ENCODE measurements at places on chromosomes 2 and 18.

DNA sequence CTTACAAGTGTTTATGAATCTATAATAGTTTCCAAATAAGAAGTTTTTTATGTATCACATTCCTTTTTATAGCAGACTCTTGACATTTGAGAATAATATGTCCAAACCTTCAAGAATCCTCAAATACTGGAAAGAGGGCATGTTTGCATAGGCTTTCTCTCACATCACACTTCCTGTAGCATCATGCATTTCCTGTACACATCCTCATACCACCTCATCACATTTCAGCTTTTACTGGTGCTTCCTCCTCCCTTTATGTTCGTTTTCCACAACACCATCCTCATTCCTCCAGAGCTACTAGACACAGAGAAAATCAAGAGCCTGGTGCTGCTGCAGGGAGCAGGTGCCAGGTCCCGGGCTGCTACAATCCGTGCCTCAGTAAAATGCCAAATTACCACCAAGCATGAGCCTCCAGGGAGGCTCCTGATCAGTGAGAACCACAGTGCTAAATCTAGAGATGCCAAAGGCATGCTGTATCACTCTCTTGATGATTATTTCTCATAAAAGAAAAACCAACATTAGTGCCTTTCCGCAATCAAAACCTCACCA lies 137.7 kb upstream of the CYP1B1 start:
- DNase-seq: no peak

DNA sequence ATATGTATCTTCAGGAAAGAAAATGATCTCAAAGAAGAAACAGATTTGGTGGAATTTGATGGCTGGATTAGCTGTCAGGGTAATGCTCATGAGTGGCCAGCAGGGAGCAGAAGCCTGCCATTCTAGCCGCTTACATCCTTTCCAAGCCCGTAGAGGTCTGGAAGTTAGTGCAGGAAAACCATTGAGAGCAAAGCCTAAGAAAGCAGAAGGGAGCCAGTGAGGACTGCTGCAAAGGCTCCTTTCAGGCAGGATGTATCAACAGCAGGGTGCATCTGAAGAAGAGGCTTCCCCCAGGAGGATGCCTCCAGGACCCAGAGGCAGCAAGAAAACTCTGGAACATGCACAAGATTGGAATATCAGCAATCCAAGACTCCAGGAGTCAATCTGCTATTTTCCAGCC lies 22.9 kb upstream of the LBH start:
- DNase-seq: peak; percentile 51

- DNase-seq: no peak
Measured at GRCh38 chr2:50645346-50645745, 386.6 kb downstream of the NRXN1 start.

DNA sequence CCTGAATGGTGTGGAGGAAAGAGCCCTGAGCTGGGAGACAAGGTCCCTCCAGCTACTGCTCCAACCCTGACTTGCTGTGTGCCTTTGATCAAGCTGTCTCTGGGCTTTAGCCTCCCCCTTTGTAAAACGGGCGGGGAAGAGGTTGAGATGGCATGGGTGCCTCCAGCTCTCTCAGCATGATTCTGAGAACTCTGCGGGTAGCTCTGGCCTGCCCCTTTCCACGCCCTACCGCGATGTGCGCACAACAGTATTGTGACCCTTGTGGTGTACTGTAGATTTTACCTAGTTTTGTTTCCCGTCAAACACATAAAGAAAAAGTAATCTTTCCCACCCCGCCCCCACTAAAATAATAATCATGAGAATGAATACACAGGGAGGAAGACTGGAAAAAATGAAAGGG lies 5.3 kb downstream of the CD8A start:
- no peak for DNase-seq

- DNase-seq: no peak
Measured at GRCh38 chr2:129803032-129803431, 176.4 kb upstream of the RAB6C start.

DNA sequence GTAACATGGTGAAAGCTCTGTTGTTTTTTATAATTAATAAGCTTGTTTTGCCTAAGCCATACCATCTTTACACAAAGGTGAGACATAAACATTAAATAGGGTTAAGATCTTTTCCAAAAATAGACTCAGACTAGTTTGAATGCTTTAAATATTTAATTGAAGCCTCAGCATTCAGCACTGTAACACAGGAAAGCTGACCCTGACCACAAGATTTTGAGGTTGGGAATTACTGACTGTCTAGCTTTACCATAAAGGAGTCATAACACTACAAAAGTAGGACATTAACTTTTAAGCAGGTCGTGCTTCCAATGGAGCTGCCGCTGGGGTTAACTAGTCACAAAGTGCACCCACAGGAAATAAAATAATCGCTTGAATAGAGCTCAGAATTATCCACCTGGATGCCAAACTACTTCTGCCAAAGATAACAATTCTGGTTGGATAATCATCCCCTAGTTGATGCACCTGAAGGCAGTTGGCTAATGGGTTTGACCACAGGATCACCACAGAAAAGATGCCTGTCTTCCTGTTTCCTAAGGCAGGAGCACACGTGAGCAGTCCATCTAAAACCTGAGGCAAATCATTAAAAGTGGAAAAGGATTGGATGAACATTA lies 106.2 kb downstream of the COBLL1 start:
- no peak for DNase-seq

- DNase-seq: no peak
Measured at GRCh38 chr18:13836559-13836958, 12.6 kb downstream of the MC5R start.

DNA sequence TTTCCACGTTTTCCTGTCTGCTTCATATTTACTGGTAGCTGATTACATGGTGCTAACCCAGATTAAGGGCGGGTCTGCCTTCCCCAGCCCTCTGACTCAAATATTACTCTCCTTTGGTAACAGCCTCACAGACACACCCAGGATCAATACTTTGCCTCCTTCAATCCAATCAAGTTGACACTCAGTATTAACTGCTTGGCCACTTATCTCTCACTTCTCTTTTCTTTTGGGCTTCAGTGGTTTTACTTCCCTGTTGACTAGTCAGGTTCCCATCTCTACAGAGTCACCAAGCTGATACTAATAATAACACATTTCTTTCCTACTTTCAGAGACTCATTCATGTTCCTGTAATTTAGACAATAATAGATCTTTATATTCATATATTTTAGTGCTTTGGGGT lies 302.2 kb upstream of the MAP2 start:
- no peak for DNase-seq

DNA sequence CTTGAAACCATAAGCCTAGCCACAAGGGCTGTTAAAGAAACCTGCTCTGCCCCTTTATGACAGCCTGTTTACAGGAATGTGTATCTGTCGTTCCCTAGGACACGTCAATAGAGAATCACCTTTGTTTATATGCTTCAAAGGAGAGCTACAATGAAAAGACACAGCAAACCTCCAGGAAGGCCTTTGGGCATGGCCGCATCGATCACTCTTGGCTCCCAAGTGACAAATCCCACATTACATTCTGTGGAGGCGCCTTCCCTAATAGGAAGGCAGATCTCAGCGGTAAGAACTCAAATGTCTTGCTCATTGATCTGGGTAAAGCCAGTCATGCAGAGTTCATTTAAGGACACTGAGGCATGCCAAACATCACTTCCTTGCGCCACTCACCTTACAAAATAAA lies 26.5 kb downstream of the KIAA2012 start:
- no peak for DNase-seq

GRCh38 chr2:224630659-224631550 lies 45.7 kb upstream of the CUL3 start:
- no peak for DNase-seq

DNA sequence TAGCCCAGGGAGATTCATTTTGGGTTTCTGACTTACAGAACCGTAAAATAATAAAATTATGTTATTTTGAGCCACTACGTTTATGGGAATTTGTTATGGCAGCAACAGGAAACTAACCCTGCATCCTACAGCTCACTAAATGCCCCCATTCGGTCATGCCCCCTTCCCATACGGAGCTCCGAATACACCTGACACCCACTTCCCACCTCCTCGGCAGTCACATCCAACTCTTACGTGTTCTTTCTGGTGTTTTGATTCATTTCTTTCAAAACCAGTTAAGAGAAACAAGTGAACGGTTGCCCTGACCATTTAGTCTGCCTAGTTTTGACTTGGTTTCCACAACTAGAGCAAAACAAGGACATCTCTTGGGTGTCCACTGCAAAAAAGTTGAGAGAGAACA lies 19.7 kb downstream of the EIPR1 start:
- no peak for DNase-seq

GRCh38 chr2:134103196-134103595 lies 150.7 kb upstream of the MGAT5 start:
- DNase-seq: no peak

- no peak for DNase-seq
Measured at GRCh38 chr18:37567994-37568359, 2.4 kb upstream of the CELF4 start.

DNA sequence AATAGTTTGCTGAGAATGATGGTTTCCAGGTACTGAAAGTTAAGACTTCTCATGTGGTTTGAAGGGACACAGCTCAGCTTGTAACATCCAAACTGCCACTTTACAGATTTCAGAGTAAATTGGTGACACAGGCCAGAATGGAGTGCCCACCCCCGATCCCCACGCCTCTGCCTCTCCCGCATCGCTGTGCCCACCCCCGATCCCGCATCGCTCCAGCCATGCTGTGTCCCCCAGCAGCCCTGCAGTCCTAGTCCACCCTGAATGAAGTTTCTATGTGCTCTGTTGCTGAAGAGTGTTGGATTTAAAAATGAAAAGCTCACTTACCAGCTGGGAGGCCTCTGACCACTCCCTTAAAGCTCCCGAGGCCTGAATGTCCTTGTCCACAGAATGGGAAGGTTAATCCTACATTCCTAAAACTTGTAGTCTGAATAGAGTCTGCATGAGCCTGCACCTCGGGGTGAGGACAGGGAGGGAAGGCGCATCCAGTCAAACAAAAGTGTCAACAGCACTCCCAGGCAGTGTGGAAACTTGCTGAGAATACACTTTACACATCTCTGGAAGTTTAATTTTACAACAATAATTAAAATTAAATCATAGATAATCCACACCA lies 176.4 kb upstream of the ID2 start:
- DNase-seq: no peak

GRCh38 chr2:104046466-104046865 lies 807.4 kb upstream of the POU3F3 start:
- no peak for DNase-seq

- DNase-seq: no peak
Measured at GRCh38 chr18:58723810-58724602, 52.7 kb downstream of the MALT1 start.

GRCh38 chr18:49811151-49811938 lies 2.0 kb downstream of the ACAA2 start:
- no peak for DNase-seq

GRCh38 chr2:55923982-55924321 lies 370 bp upstream of the EFEMP1 start:
- DNase-seq: no peak
